ENCODE measurements at places on chromosomes 3 and 15. TPM values are rescaled to one million over a fixed set of nuclear protein-coding genes. Genes with fewer than 3 reads are reported as not detected.

The GABRR3 gene
- total RNA-seq: not detected

The SPTSSB gene
- not detected for total RNA-seq

The FANCD2OS gene
- total RNA-seq: not detected

The GPR87 gene
- 10.0 TPM for total RNA-seq

DNA sequence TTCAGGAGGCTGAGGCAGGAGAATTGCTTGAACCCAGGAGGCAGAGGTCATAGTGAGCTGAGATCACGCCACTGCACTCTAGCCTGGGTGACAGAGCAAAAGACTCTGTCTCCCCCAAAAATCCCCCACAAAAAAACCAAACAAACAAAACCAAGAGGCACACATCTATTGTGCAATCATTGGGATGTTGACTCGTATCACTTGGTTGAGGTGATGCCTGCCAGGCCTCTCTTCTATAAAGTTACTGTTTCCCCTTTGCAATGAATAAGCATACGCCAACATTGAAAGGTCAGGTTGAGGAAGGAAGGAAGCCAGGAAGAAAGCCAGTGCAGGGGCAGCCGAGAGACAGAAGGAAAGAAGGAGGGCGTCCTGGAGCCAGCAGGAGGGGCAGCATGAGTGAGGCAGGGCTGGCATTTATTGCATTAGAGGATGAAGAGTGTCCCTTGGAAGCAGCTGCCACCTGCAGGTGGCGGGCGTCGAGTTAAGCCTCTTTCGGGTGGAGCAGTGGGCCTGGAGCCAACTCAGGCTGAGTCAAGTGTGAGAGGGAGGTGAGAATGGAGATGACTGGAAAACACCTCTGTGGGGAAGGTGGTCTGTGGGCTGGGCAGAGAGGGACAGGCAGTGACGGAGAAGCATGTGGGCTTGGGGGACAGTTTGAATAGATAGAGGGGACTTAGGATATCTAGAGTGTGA is 8.3 kb upstream of the CSPG4 start:
- DNase-seq: peak; percentile 66

- DNase-seq: no peak
Observed at GRCh38 chr3:14429237-14429636, 26.8 kb downstream of the SLC6A6 start.

DNA sequence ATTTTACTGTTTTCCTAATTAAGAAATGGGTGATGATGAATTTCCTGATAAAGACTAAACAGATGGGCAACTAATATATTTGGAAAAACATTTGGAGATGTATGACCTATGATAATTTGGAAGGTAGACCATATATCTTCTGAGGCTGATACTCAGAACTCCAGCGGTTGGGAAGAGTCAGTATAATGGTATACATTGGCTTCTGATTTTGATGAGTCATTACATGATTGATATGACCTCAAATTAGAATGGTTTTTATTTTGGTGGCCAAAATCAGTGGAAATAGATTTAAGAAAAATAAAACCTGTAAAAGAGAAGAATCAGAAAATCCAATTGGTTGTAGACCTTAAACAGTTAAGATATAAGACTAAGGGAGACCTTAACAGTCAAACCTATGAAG is 496.4 kb upstream of the ALCAM start:
- DNase-seq: no peak

DNA sequence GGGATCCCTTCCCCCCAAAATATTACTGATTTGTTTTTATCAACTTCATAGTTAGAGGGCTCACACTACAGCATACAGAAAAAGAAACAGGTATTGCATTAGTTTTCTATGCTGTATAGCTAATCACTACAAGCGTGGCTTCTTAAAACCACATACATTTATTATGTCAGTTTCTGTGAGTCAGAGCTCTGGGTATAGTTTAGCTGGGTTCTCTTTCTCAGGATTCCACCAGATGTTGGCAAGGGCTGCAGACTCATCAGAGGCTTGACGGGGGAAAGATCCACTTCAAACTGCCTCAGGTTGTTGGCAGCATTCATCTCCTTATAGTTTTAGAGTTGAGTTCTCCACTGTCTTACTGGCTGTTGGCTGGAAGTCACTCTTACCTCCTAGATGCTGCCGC is 328.0 kb downstream of the NLGN1 start:
- DNase-seq: no peak

Data from renal cortical epithelial cell (primary cell).